ENCODE measurements at places on chromosomes 6 and 20. TPM values are rescaled to one million over a fixed set of nuclear protein-coding genes. Genes with fewer than 3 reads are reported as not detected.
A peak's percentile ranks its signal among the peaks of the same experiment; 100 is the strongest.

GRCh38 chr6:127547904-127548649, 28.9 kb upstream of the C6orf58 start:
- DNase-seq: no peak

DNA sequence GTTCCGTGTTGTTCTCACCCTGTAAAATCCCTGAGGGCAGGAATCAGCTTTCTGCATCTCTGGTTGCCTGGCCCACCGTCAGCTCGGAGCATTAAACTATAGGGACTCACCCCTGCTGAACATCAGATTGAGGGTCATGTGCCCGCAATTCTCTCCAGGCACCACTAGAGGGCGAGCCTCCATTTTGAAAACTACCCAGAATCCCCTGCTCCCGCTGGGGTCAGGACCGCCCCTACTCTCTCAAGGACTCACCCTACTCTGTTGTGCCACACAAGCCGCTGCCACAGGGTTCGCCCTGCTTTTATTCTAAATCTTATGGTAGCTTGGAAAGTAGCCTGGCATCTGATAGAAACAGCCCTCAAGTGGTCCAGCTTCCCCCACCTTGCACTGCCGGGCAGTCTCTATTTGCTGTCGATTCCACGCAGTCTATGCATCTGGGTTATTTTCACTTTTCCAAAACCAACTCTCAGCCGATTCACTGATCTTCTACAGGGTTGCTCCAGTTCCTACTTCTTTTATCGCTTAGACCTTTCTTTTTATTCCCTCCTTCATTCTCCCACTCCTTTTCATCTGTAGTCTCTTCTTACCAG, 244.1 kb upstream of the QKI start:
- DNase-seq: peak; percentile 33

DNA sequence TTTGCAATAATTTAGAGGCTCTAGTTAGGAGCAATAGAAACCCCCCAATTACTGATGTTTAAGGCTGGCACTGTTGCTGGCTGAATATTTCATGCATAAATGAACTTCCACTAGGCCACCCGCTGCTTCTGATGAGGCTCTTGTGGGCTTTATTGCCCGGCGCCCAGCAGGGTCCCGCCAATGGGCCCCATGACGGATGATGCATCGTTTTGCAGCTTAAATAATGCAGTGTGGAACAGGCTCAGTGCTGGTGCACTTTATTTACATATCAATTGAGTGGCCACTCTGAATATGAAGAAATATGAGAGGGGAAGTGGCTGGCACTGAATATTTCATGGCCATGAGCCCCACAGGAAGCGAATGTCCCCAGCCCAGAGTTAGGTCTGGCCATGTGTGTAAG, 155.3 kb upstream of the MAFB start:
- DNase-seq: no peak

DNA sequence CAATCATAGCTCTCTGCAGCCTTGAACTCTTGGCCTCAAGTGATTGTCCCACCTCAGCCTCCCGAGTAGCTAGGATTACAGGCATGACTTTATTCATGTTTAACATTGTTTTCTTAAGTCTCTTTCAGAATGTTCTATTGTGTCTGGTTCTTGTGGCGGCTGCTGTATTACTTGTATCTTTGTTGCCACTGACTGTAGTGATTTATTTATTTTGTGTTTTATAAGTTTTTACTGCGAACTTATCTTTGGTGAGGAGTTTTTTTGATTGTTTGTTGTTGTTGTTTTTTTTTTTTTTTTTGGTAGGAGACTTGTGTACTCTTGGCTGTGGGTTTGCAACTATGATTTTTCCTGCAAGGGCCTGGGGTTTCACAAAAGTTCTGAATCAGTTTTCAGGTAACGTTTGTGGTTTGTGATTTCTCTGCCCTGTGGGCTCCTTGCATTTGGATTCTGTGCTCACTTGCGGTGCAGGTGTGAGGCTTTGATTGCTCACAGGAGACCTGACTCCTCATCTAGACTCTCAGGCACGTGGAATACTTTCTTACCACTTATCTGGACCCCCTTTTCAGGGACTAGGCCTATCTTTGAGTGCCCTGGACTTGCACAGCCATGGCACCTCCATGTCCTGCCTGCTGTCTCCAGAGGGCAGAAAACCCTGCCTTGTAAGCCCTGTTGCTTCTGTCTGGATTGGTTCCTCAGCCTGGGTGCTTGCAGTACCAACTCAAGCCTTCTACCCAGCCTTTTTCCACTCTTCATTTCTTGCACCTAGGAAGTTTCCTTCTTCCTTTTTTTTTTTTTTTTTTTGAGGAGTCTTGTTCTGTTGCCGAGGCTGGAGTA, 25.2 kb downstream of the KIF25 start:
- no peak for DNase-seq

DNA sequence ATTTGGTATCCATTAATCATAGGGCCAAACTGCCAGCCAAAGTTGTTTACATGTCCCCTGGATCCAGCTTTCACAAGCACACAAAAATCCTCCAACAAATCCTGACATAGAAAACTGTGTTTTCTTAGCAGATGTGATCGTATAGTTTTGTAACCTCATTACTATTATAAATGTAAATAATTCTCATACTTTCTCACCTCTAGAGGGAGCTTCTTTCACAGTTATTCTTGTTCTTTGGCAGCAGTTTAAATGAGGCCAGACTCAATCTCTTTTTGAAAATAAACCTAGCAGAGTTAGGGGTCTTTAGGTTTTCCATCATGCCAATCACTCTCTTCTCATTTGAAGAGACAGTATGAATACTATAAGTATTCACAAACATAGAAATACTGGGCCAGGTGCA, 17.0 kb upstream of the ZNF318 start:
- peak; percentile 7 for DNase-seq

DNA sequence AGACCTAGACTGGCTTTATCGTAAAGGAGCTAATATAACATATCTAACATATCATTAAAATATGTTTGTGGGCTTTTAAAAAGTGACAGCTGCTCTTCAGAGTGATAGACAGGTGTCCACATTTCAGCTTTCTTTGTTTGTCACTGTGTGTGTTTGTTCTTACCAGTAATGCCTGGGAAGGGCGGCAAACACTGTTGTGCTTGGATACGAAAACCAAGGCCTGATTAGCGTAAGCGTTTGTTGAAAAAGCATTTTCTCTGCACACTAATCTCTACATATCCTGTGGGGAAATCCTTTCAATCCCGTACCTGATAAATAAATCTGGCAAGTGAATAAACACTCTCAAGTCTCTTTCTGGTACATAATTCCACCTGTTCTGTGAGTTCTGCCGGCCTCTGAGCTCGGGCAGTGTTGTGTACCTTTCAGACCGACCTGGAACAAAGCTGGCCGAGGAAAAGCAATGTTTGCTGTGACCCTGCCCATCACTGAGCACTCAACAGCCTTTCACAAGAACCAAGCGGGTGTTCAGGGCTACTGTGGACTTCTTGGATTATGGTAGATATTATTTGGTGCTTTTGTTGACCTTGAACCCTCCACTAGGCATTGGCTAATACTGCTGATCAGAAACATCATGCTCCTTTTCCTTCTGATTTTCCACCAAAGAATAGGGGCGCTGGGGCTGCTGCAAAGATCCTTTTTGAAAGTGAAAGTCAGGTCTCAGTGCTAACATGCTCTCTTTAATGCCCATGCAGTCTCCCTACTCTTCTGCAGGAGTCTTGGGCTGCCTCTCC, 100.4 kb downstream of the CD83 start:
- DNase-seq: no peak

DNA sequence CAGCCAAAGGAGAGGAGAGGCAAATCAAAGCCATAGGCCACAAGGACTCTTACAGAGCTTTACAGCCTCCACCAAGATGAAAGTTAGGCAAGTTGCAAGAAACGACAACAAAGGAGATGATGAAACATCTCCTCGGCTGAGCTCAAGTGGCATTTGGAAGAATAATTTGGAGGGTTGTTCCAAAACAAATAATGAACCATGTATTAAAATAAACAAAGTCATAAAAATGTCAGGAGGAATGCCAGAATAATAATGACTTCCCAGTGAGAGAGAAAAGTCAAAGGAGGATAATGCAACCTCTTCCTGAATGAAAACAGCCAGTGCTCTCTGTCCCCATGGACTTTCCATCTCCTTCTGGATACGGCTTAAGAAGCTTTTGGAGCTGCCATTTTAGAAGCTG, 371.4 kb upstream of the ID4 start:
- peak; percentile 17 for DNase-seq

Gene GNAS-AS1
- total RNA-seq: 0.22 TPM

Gene TMEM217
- 8.5 TPM for total RNA-seq
